H9 (cell line): ENCODE measurements at places on chromosomes 2 and 18.

DNA sequence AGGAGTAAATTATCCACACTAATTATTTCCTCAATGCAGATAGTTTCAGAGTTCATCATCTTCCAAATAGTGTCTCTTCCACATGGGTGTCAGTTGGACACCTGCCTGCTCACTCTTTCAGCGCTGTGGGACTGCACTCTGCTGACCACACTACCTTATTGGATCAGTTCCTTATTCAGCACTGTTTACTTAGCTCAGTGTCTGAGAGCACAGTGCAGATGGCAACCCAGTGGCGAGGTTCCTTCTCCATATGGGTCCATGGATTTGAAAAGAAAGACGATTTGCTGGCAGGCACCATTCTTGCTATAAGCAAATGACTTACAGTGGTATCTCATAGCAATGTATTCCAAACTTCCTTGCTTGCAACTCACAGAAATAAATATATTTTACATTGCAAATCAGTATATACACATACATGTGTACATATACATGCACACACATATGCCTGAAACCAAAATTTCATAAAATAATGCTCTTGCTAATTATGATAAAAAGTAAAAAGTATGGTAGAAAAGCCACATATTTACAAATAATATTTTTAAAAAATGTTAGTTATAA lies 354.8 kb downstream of the INSIG2 start:
- no peak for DNase-seq

GRCh38 chr18:23498877-23499276 lies 4.4 kb upstream of the RMC1 start:
- DNase-seq: peak; percentile 79

DNA sequence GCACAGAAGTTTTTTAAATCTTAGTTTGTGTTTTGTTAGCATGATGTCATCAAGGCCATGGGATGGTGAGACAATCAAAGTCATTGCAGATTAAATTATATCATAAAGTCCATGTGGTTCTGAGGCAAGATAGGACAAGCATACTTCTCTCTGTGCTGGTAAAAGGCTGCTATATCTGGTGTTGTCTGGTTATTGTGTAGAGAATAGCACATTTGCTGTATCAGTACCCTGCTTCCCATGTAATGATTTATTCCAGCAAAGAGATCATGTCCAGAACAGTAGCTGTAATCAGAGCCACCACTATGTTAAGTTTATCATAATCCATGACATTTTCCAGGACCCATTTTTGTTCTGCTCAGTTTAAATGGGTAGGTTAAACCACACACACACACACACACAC lies 123.0 kb downstream of the TTC27 start:
- DNase-seq: no peak

DNA sequence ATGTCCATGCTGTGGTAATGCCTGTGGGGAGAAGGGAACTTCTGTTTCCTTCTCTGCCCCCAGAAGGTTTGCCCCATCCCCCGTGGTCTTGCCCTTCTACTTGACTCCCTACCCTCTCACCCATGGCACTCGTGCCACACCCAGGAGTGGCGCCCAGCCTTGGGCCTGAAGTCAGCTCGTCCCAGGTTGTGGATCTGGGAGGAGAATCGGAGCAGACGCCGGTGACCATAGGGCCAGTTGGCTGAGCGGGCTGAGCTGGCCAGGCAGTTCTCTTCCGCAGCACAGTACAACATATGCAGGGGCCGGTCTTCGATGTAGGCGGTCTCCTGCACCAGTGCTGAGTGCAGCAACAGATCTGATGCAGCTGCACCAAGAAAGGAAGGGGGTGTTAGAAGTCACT lies 4.7 kb downstream of the HTRA2 start:
- no peak for DNase-seq
